ENCODE measurements at places on chromosomes 2 and 18. TPM values are rescaled to one million over a fixed set of nuclear protein-coding genes. Genes with fewer than 3 reads are reported as not detected.

DNA sequence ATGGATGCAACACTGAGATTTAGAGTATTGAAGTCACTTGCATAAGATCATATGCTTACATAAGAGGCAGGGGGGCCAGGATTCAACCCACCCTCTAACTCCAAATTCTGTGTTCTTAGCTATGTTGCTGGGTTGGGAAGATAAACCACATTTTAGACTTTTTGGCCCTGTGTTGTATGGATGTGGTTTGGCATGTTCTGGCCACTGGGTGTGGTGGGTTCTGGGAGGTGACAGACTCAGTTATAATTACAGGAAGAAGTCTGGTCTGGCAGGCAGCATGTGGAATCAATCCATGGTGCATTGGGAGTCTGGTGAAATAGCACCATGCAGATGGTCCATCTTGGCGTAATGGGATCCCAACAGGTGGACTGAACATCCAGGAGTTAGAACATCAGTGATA lies 138.9 kb downstream of the LTBP1 start:
- no peaks in the 10 kb centered on the region for H3K36me3 ChIP-seq
- no peak overlapping the region for H3K27ac ChIP-seq
- no peaks in the 10 kb centered on the region for H3K27me3 ChIP-seq
- H3K4me1 ChIP-seq: peaks cover 5% of the 10 kb centered on the region
- no peak overlapping the region for H3K4me3 ChIP-seq

GRCh38 chr2:32534831-32535230 lies 93.0 kb upstream of the TTC27 start:
- no peaks in the 10 kb centered on the region for H3K27me3 ChIP-seq

- H3K4me1 ChIP-seq: peaks cover 5% of the 10 kb centered on the region
- no peaks in the 10 kb centered on the region for H3K27me3 ChIP-seq
- no peak overlapping the region for H3K4me3 ChIP-seq
- no peak for DNase-seq
- H3K36me3 ChIP-seq: no peaks in the 10 kb centered on the region
Measured at GRCh38 chr2:120852200-120852815, 116.6 kb downstream of the GLI2 start.

DSG1 gene
- not detected for total RNA-seq

DYNAP gene
- not detected for total RNA-seq

DNA sequence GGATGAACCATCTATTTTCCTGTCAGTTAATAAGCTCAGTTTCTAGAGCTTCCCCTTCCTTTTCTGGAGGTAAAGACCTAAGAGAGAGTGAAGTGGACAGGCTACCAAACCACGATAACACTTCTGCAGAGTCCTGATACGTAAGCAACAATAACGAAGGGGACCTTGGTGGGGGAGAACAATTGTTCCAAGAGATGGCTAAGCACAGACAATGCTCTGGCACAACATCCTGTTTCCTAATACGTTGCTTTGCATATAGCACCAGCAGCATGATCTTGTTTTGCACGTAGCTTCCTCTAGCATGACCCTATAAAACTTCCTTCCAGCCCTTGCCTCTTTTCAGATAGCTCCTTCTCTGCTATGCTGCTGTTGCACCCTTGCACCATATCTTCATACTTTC lies 247.3 kb downstream of the RAD51AP2 start:
- DNase-seq: no peak
- no peak overlapping the region for H3K27ac ChIP-seq
- no peak overlapping the region for H3K4me3 ChIP-seq
- H3K27me3 ChIP-seq: no peaks in the 10 kb centered on the region
- H3K36me3 ChIP-seq: no peaks in the 10 kb centered on the region
- no peaks in the 10 kb centered on the region for H3K4me1 ChIP-seq

DNA sequence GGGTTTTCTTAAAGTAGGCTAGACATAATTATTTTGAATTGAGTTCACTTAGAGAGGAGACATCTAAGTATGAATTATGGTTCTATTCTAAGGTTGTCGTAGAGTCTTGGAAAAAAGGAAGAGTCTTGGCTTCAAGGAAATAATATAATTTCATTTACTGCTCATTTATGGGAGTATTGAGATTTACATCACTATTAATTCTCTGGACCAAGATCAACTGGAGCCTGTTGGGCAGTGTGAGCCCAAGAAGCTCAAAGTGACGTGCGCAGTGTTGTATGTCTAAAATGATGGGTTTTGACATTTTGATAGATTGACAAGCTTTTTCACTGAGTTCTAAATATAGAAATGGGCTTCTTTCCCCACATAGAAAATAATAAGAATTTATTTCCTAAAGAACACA lies 154.7 kb downstream of the QPCT start:
- no peak for DNase-seq
- no peaks in the 10 kb centered on the region for H3K27me3 ChIP-seq
- H3K27ac ChIP-seq: no peak overlapping the region
- no peak overlapping the region for H3K4me3 ChIP-seq
- no peaks in the 10 kb centered on the region for H3K4me1 ChIP-seq

GRCh38 chr2:109597283-109597682 lies 16.5 kb downstream of the SEPTIN10 start:
- peaks cover 5% of the 10 kb centered on the region for H3K4me1 ChIP-seq
- DNase-seq: no peak
- H3K36me3 ChIP-seq: no peaks in the 10 kb centered on the region

DNA sequence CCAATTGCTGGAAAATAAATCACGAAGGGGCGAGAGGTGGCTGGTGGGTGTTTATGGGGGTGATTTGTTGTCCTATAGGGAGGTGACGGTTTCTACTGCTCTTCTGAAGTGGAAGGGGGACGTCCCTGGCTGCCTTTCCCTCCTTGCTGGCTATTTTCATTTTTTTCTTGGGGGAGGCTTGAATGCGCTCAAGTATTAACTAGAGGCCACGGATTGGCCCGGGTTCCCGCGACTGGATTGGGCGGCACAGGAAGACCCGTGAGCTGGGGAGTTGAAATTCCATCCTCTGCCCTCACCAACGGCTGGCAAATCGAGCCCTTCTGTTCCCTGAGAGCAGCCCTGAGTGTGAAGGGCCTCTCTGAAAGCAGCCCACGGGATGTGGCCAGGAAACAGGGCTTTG lies 176.5 kb upstream of the SPRED2 start:
- no peaks in the 10 kb centered on the region for H3K27me3 ChIP-seq
- H3K27ac ChIP-seq: no peak overlapping the region
- H3K4me1 ChIP-seq: no peaks in the 10 kb centered on the region
- H3K36me3 ChIP-seq: no peaks in the 10 kb centered on the region
- no peak for DNase-seq

L3MBTL4 gene
- 14.5 TPM for total RNA-seq

TDRD15 gene
- not detected for total RNA-seq

- no peak overlapping the region for H3K27ac ChIP-seq
- no peaks in the 10 kb centered on the region for H3K4me1 ChIP-seq
- no peak overlapping the region for H3K4me3 ChIP-seq
- H3K36me3 ChIP-seq: no peaks in the 10 kb centered on the region
- H3K27me3 ChIP-seq: no peaks in the 10 kb centered on the region
Measured at GRCh38 chr2:132598536-132598935, 71.5 kb downstream of the LYPD1 start.

KCNF1 gene
- total RNA-seq: 0.11 TPM

DNA sequence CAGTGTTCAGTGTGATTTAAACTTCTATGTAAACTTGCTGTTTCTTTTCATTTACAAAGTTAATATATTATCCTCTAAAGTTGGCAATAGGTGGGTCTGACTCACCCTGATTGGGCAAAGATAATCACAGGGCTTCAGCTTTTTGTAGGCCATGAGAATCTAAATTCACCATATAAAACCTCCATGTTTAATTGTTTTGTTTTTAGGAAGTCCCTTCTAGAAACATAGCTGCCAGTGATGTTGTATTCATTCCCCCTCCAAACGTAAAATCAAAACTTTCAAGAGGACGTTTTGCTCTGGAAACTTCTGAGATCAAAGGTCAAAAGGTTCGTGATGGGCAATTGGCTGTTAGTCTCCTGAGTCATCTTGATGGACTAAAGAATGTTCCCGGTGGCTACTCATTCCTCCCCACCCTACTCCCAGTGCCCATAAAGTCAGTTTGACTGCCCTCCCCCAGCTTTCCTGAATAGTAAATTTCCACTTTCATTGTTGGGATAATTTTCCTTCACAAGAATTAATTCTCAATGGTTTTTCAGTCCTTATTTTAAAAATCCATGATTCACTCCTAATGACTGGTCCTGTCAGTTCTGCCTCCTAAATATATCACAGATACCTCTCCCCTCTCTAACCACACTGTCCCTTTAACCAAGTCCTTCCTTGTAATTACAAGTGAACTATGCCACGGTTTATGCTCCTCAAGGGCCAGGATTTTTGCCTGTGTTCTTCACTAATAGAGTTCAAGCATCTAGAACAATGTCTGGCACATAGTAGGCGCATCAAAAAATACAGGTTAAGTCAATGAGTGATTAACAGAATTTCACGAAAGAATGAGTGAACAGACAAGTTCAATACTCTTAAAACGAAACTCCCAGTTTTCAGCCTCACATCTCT lies 164.4 kb upstream of the VRK2 start:
- H3K4me1 ChIP-seq: no peaks in the 10 kb centered on the region
- H3K4me3 ChIP-seq: no peak overlapping the region
- DNase-seq: no peak
- no peaks in the 10 kb centered on the region for H3K27me3 ChIP-seq
- H3K36me3 ChIP-seq: no peaks in the 10 kb centered on the region

- H3K4me1 ChIP-seq: no peaks in the 10 kb centered on the region
- DNase-seq: no peak
- no peak overlapping the region for H3K4me3 ChIP-seq
- H3K36me3 ChIP-seq: no peaks in the 10 kb centered on the region
Measured at GRCh38 chr18:70151614-70152013, 53.9 kb downstream of the RTTN start.

OSBPL1A gene
- 40.2 TPM for total RNA-seq
